Cortex of kidney (tissue), 1 donor: ENCODE measurements at places on chromosomes 2 and 18.

DNA sequence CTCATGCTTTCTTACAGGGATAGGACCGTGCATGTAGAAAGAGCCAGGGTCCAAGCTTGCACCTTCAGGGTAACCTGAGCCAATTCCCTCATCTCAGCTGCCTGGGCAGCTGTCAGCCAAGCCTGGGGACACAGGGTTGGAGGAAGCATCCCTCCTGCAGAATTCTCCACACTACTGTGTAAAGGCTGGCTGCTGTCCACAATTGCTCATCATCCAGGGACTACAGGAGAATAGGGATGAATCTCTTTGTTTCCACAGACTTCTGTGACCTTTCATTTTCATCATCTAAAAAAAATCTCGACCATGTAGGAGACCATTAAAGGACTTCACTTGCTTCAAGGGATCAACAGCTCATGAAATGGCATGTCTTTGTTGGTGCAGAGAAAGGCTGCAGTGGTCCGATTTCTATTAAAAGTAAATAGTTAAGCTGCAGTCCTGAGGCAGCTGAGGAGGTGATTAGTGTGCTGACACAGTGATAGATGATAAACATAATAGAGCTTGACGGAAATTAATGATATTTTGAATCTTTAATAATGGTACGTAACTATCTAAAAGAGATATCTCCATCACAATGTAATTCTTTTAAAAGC, 74.4 kb upstream of the COPS8 start:
- no peak for DNase-seq

- no peak for DNase-seq
These were observed 15.7 kb downstream of the C1QL2 start for GRCh38 chr2:119142824-119143223.

DNA sequence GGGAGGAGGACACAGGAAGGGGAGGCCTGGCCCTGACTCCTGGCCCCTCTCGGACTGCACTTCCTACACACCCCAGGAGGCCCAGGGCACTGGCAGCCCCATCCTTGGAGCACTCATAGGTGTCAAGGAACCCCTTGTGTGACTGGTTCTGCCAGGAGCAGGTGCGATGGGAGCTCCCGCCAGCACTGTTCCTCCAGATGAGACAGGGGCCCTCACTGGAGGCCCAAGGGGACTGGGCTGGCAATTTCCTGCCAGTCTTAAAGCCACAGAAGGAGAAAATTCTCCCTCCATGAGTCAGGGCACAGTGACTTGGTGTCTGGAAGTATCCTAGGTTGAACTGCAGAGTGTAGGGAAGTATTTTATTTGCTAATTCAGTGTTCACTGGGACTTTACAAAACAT, 42.8 kb upstream of the MAL start:
- no peak for DNase-seq

GRCh38 chr2:128501700-128502099, 183.0 kb upstream of the HS6ST1 start:
- DNase-seq = no peak

GRCh38 chr2:231931481-231931915, 5.3 kb upstream of the NPPC start:
- DNase-seq = no peak

DNA sequence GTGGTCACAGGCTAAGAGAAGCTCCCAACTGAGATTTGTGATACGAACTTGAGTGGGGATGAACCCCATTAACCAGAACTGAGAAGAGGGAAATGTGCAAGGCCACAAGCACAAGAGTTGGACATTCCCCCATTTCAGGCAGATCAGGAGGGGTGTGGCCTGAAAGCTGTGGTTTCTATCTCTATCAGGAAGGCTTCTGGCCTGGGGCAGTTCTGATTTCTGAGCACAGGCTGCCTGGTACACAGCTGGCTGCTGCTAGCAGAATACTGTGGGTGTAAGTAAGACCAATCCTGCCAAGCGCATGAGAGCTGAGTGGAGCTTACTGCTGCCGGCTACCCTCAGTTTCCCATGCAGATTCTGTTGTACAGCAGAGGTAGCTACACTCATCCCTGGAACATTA, 484.6 kb downstream of the SATB2 start:
- DNase-seq = no peak

- no peak for DNase-seq
These were observed 708 bp upstream of the RPIA start for GRCh38 chr2:88690591-88691338.

GRCh38 chr2:168814046-168814445, 11.6 kb downstream of the NOSTRIN start:
- DNase-seq = no peak

DNA sequence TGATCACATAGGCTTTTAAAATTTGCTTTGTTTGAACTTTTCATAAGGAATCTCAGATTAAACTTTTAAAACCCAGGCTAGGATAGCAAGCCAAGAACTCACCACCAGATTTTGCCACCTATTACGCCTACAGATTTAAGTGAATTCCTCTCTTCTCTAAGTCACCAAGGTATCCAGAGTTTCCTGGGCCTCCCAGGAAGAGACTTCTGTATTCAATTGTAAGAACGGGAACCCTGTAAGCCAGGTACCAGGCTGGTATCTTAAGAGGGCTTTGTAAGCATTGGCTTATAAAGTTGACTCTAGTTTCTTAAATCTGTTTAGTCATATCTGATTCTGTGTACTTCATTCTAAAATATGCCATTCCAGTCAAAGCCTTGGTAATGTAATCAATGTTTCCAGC, 285.1 kb downstream of the MBD5 start:
- no peak for DNase-seq

- no peak for DNase-seq
These were observed 76.3 kb upstream of the RBBP8 start for GRCh38 chr18:22856870-22857269.

- no peak for DNase-seq
These were observed 127.0 kb upstream of the BCL2L11 start for GRCh38 chr2:110993557-110994231.

- no peak for DNase-seq
These were observed 47.5 kb downstream of the MARCO start for GRCh38 chr2:118989481-118989880.

DNA sequence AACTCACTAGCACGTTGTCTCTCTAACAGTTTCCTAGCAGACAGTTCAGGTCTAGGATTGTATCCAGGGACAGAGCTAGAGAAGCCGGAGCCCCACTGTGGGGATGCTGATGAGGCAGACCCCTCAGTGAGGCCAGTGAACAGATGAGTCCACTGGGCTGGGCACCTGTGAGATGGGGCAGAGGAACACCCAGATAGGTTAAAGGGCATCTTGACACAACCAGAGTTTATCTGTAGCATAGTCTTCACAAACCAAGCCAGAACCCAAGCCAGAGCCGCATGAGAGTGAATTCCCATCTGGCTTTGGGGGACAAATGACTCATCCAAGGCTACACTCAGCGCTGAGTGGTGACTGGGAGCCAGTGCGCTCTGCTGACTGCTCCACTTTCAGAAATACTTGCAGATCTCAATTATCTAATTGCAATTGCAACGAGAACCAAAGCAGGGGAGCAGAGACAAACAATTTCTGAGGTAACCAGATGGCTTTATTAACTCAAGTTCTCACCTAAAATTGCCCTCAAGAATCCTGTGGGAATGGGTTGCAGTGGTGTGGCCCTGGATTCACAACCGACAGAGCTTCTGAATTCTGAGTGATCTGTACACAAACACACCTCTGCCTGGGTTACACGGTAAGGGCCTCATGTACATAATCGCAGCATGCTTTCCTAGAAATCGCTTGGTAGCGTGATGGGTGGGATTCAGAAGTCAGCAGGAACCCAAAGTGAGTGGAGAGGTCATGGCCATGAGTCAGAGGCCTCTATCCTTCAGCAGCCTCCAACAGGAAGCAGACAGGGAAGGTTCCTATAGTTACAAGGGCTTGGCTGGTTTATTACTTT, 48.7 kb upstream of the MSH2 start:
- DNase-seq = no peak

GRCh38 chr18:79935925-79936324, 15.5 kb downstream of the SLC66A2 start:
- no peak for DNase-seq

DNA sequence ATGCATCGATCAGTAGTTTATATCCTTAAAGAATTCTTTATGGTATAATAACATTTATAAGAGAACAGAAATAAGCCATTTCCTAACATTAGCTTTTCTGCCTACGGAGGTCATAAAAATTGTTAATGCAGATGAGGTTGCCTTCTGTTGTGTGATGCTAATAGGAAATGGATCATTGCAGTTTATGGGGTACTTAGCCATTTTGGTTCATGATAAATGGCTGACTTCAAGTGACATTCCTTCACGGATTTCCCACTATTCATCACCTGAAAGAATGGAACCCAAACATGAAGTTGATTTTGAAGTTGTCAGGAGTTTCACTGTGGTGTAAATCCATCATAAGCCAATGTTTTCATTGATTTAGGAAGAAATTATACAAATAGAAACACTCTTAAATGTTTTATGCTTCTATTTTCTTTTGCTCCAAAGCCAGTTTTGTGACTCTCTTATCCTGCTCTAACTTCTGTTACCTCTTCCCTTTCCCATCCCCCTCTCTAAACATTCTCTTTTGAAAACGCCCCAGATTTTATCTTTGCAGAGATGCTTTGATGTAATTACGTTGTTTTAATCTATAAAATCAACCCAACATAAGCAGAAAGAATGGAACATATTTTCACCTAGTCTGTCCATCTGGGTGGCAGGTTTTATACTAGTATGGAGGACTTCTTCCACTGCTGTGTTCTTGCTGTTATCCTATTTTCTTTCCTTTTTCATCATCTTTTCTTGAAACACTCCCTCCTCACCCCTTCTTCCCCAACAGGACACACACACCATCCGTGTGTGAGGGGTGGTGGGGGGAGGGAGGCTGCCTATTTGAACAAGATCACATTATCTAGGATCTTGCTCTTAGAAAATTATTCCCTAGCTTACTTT, 58.2 kb downstream of the GREB1L start:
- DNase-seq = no peak

- DNase-seq = no peak
These were observed 3.2 kb downstream of the NR4A2 start for GRCh38 chr2:156329031-156329926.

- DNase-seq = no peak
These were observed 101.2 kb downstream of the NEB start for GRCh38 chr2:151632993-151633565.

GRCh38 chr2:162063899-162064298, 10.1 kb downstream of the DPP4 start:
- DNase-seq = no peak

GRCh38 chr2:126669772-126670171, 13.8 kb downstream of the GYPC start:
- DNase-seq = no peak

GRCh38 chr2:177906041-177906718, 166.4 kb downstream of the PDE11A start:
- DNase-seq = no peak

DNA sequence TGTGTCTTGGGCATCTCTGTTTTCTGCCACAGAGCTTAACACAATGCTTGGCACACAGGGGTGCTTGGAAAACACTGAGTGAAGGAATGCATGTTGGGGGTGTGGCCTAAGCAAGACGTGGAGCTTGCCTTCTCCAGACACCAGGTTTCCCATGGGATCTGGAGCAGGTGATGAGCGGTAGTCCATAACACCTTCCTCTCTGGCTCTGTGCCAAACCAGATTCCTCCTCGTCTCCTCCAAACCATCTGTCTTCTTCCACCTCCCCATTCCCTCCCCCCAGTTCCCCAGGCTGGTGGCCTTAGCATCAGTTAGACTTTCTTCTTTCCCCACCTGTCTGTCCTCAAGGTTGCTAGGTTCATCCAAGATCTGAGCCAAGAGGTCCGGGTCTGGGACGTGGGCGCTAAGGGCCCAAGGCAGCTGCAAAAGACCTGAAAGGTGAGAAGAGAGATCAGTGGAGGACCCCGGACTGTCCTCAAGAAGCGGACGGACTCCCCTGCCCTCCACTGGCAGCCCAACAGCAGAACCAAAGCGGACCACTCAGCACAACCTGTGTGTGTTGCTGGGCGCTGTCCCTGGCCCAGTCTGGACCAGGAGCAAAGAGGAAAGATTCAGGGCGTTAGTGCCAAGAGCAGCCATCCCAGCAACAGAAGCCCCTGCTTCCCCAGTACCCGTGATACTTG, 1.2 kb upstream of the ITM2C start:
- no peak for DNase-seq

DNA sequence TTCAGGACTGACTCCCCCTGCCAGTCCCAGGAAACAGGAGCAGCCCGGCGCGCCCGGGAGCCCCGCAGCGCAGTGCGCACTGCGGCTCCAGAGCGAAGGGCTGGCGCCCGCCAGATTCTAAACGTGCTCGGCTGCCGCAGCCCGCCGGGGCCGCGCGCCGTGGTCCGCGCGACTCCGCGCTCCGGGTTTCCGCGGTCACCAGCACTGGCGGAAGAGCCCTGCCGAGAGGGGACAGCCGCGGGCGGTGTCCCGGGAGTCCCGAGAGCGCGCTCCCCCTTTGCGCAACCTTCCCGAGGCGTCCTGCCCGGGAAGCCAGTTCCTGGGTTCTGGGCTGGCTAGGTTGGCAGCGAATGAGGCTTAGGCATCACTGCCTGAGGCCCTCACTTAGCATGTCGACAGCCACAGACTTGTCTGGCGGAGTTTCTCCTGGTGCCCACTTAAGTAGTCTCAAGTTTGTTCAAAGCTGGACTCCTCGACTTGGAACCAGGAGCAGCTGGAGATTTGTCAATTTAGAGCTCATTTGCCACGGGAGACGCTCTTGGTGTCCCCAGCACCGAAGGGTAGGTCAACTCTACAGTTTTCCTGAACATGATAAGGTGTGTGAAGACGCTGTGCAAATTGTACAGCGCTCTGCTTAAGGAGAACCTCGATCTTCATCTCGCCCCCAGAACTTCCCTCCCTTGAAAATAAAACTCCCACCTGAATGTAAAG, 1.5 kb upstream of the VSNL1 start:
- DNase-seq = no peak

DNA sequence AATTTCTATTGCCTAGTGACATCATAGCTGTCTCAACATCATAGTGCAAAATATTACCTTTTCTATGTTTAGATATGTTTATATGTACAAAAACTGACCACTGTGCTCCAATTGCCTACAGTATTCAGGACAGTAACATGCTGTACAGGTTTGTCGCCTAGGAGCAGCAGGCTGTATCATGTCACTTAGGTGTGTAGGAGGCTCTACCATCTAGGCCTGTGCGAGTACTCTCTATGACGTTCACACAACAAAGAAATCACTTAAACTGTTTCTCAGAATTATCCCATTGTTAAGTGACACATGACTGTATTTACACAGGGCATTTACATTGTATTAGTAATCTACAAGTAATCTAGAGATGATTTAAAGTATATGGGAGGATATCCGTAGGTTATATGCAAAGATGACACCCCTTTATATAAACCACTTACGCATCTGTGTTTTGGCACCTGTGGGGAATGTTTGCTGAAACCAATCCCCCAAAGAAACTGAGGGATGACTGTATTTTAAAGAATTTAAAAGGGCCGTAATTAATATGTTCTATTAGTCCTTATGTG, 24.7 kb downstream of the IL1R2 start:
- DNase-seq = no peak
